Activated CD4-positive, alpha-beta T cell treated with anti-CD3 and anti-CD28 coated beads, Interleukin-10, Interleukin-2, amounts not matched to agents 100 ng/mL and 50 ng/mL, durations not matched to agents 16 hours and 8 hours (primary cell): ENCODE measurements at places on chromosomes 12 and 14.
A peak's percentile ranks its signal among the peaks of the same experiment; 100 is the strongest.

- DNase-seq: no peak
Observed at GRCh38 chr12:72035625-72036024, 97.0 kb downstream of the TPH2 start.

DNA sequence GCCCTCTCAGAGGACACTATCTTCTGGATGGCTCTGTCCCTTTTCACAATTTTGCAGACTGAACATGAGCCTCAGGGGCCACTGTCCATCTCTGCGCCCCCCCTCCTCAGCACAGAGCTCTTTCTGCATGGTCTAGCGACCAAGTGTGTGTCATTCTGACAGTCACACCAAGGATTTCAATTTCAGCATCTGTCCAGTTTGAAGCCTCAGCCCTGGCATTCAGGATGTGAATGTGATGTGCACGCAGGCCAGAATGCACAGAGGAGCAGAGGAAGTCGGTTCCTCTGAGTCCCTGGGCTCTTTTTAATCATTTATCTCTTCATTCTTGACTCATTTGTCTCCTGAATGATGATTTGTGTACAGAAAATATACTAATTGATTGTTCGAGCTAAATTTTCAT, 102.0 kb upstream of the PWP1 start:
- DNase-seq: no peak

DNA sequence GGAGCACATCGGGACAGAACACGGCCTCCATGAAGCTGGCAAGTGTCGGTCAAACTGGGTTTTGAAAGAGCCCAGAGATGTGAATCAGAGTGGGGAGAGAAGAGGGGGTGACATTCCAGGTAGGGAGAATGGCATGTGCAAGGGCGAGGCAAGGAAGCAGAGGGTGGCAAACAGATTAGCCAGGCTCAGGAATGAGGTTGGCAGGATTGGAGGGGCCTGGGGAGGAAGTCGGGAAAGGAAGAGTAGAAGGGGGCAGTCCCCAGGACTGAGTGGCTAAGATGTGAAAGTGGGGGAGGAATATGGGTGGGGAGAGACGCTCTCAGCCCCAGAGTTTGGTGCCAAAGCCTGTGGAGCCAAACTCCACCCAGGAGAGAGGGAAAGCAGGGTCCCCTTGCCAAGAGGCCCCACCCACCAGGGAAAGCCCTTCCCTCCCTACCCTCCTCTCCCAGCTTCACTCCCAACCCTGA, 5.5 kb upstream of the HDAC7 start:
- DNase-seq: no peak

DNA sequence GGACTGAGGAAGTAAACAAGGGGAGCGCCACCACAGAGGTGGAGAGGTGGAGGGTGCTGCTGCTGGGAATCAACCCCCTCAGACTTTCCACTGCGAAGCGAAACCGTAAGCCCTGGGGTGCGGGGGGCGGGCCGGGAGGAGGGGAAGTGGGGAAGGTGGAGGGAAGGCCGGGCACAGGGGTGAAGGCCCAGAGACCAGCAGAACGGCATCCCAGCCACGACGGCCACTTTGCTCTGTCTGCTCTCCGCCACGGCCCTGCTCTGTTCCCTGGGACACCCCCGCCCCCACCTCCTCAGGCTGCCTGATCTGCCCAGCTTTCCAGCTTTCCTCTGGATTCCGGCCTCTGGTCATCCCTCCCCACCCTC, at the start of gene LAG3:
Gene LAG3 (plus strand): TSS at position 190 of the 365 bp plus-strand sequence. CDS start 333 bp downstream, outside the sequence.
- DNase-seq: peak; percentile 51

- DNase-seq: no peak
Observed at GRCh38 chr14:104103446-104104075, 18.1 kb downstream of the ASPG start.

GRCh38 chr12:108643941-108644810, 10.5 kb upstream of the SELPLG start:
- DNase-seq: no peak

- no peak for DNase-seq
Observed at GRCh38 chr12:92721130-92721529, 18.3 kb downstream of the PLEKHG7 start.

- no peak for DNase-seq
Observed at GRCh38 chr12:130639476-130640424, 76.3 kb downstream of the RIMBP2 start.

DNA sequence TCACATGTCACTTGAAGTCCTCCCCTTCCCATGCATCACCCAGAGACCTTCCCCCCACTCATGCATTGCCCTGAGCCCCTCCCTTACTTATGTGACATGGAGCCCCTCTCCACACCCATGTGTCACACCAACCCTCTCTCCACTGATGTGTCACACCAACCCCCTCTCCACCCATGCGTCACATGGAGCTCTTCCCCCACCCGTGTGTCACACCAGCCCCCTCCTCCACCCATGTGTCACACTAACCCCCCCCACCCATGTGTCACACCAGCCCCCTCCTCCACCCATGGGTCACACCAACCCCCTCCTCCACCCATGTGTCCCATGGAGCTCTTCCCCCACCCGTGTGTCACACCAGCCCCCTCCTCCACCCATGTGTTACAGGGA, 30.4 kb downstream of the RTL1 start:
- DNase-seq: no peak

GRCh38 chr14:86481104-86481503, 951.2 kb downstream of the FLRT2 start:
- no peak for DNase-seq

- DNase-seq: no peak
Observed at GRCh38 chr12:46678426-46678825, 147.4 kb downstream of the SLC38A4 start.

- DNase-seq: no peak
Observed at GRCh38 chr14:90458536-90458935, 61.7 kb downstream of the CALM1 start.

DNA sequence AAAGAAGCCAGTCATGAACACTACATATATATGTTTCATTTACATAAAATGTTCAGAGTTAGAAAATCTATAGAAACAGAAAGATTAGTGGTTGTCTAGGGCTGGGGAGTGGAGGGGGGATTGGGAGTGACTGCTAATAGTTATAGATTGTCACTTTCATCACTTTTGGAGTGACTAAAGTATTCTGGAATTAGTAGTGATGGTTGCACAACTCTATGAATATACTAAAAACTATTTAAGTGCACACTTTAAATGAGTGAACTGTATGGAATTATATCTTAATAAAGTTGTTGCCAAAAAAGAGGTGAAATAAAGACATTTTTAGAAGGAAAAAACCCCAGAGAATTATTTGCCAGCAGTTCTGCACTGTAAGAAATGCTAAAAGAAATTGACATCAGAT, 9.5 kb downstream of the CATSPERB start:
- no peak for DNase-seq

- no peak for DNase-seq
Observed at GRCh38 chr14:23601845-23602180, 23.2 kb upstream of the JPH4 start.

GRCh38 chr14:65709576-65709975, 297.0 kb downstream of the FUT8 start:
- DNase-seq: no peak

DNA sequence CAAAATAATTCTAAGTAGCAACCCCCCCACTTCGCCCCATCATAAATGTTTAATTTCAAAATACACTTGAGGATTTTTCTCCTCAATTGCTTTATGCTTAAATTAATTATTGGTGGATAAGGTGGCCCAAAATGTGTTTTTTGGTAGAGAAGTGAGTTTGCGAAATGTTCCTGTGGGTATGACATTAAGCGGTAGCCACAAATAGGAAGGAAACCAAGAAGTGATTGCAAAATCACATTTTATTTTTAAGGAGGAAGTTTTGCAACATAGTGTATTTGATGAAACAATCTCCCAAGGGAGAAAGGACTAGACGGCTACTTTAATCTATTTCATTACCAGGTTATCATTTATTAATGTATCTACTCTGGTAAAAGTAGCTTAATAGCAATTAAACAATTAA, 25.5 kb downstream of the SLC25A3 start:
- DNase-seq: no peak

DNA sequence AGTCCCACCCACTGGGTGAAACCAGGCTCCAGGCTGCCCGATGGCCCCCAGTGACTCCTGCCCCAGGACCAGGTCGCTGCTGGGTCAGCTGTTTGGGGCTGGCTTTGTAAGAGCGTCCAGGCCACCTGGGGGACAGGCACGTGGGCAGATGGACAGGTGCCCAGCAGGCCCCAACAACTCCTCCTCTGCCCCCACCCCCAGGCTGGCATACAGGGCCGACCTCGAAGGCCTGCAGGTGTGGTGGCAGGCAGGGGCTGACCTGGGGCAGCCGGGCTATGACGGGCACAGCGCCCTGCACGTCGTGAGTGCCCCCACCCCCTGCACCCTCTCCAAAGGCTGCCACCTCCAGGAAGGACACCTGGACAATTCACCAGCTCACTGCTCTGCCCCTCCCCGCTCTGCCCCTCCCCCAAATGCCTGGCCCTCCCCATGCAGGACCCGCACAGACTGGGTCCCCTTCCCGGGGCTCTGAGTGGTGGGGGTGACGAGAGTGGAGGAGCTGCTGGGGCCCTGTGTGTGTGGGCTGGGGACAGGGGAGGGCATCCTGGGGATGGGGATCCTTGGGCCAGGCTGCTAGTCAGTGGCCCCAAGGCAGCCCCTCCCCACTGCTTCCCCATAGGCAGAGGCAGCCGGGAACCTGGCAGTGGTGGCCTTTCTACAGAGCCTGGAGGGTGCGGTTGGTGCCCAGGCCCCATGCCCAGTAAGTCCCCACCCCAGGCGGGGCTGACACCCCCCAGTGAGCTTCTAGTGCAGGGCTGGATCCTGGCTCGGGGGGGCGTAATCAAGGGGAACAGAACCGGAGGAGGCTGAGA, 26.0 kb downstream of the ASPG start:
- no peak for DNase-seq

GRCh38 chr14:97523936-97524335, 726.8 kb downstream of the VRK1 start:
- no peak for DNase-seq

- DNase-seq: no peak
Observed at GRCh38 chr12:119363490-119363889, 29.0 kb downstream of the CCDC60 start.

DNA sequence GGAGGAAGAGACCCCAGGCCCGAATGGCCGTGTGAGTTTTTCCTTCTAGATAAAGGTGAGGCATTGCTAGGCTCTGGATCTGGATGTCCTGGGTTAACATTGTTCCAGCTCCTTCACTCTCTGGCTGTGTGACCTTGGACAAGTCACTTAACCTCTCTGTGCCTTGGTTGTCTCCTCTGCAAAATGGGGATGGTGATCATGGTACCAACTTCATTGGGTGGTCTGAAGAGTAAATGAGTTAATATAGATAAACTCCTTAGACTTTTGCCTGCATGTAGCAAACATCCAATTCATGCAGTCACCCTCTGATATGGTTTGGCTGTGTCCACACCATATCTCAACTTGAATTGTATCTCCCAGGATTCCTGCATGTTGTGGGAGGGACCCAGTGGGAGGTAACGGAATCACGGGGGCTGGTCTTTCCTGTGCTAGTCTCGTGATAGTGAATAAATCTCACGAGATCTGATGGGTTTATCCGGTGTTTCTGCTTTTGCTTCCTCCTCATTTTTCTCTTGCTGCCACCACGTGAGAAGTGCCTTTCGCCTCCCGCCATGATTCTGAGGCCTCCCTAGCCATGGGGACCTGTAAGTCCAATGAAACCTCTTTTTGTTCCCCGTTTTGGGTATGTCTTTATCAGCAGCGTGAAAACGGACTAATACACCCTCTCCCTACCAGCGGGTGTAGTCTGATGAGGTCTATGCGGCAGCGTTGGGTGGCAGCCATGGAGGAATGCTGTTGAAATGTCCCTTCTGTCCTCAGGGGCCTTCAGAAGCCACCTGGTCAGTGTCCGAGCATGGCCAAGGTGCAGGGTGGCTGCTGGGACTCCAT, 256.1 kb downstream of the GLT1D1 start:
- DNase-seq: no peak
